ENCODE measurements at places on chromosomes 16 and 17. TPM values are rescaled to one million over a fixed set of nuclear protein-coding genes. Genes with fewer than 3 reads are reported as not detected.

The SECTM1 gene
- total RNA-seq, result 2.3 TPM

The MYL4 gene
- total RNA-seq, result not detected

- DNase-seq, result no peak
Observed at GRCh38 chr16:13289515-13289914, 388.1 kb downstream of the SHISA9 start.

GRCh38 chr17:60803059-60803458, 125.4 kb downstream of the BCAS3 start:
- DNase-seq, result no peak

DNA sequence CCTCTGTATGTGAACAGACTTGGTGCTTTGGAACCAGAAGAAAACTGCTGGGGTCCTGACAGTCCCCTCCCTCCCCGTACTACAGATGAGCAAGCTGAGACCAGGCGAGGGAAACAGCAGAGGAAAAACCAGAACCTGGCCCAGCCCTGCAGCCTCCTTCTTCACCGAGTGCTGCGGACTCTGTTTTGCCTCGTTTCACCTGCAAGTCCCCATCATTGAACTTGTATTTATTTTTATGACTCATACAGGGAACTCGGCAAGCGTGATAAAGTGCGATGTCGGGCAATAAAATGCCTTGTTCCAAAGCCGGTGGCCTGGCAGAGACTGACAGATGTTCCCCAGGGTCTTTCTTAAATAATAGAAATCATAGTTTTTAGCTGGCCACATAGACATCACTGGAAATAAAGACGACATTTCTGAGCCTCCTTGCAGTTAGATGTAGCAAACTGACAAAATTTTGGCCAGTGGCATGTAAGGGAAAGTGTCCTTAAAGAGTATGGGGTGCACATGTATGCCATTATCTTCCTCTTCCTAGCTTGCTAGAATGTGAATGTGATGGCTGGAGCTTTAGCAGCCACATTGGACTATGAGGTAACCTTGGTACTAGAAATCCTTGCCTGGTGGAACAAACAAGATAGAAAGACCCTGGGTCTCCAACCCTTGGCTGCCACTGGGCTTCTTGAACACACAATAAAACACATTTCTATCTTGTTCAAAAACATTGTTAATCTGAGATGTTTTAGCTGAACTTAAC, 128.6 kb downstream of the IRF8 start:
- no peak for DNase-seq

- no peak for DNase-seq
Observed at GRCh38 chr16:1101573-1102332, 5.7 kb upstream of the C1QTNF8 start.

GRCh38 chr16:15037003-15037402, 18.9 kb downstream of the NTAN1 start:
- no peak for DNase-seq
